Prostate gland (tissue), 2 donors: ENCODE measurements at places on chromosomes 1 and 21. TPM values are rescaled to one million over a fixed set of nuclear protein-coding genes. Genes with fewer than 3 reads are reported as not detected.

GRCh38 chr1:231028682-231029081, 11.4 kb downstream of the FAM89A start:
- no peak for DNase-seq

DNA sequence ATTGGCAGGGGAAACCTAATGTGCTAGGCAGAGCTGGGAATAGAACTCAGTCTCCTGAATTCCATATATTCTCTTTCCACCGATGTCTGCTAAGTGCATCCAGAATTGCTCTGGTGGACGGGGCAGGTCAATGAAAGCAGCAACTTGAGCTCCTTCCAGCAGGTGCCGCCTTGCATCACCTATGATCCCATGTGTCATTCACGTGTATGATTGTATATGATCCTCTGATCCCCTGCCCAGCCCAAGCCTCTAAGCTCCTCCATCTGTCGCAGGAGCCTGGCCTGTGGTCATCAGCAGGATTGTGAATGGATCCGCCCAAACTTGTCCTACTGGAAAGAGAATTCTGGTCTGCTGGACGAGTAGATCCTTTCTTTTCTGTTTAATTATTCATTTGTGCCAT, 13.1 kb downstream of the ACTA1 start:
- DNase-seq = no peak

DNA sequence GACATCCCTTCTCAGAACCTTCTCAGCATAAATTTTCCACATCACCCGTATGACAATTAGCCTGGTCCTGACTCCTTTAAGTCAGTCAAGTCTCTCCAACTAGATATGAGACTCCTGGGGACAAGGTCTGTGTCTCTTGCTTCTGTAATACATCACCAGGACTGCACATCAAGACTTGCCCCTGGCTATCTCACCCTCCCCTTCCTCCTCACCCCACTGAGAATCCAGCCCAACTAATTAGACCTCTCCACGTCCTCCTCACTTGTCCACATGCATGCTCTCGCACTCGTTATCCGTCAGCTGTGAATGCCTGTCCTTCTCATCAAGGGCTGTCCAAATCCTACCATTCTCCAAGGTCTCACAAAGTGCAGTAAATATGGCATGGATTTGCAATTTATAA, 542.8 kb downstream of the PTPRU start:
- peak; percentile 0 for DNase-seq

DNA sequence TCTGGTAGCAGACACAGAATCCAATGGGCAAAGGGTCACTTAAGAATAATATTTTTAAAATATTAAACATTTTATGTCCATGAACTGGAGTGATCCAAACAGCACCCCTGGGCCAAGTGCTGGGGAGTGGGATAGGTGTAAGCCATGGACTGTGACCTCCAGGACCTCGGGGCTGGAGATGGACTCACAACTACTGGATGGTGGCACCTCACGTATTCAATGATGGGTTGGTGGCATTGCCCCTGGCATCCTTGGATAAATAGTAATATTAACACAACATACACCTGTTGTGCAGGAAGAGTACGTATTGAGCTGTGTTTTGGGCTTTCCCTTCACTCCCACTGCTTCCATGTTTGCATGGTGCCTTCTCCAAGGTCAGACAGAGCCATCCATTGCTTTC, 39.3 kb upstream of the TENT5C start:
- no peak for DNase-seq

- no peak for DNase-seq
Observed at GRCh38 chr1:170664093-170664827, at the start of gene PRRX1. PRRX1 (plus strand) TSS chr1:170664131; CDS start chr1:170664219, 88 bp downstream.

GRCh38 chr1:234144901-234145300, 228.4 kb upstream of the COA6 start:
- no peak for DNase-seq

- no peak for DNase-seq
Observed at GRCh38 chr1:77400781-77401180, 119.0 kb downstream of the AK5 start.

DNA sequence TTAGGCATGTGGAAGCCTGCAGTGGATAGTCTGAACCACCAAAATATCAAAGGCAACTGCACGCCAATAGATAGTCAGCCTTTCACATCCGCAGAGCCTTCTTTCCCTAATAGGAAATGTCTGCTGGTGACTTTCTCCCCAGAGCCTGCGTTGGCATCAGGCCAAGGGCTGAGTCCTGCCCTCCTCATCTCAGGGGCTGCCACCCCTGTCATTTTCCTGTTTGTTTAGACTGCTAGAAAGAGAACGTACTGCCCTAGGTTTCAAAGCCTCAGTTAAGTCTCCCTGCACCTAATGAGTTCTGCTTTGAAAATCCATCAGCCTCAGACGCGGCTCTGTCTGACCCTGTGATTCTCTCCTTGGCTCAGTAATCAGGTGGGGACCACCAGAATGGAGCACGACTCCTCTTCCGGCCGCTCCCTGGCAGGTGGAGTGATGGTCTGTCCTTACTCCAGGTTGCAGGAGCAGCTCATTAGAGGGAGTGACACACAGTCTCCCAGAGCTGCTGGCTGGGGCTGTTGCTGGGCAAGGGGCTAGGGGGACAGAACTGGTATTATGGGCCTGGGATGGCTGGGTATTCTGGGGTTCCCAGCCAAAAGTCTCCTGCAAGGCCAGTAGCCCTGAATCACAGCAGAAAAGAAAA, 27.3 kb downstream of the STUM start:
- no peak for DNase-seq

GRCh38 chr1:172515436-172515835, 17.5 kb upstream of the SUCO start:
- no peak for DNase-seq

GRCh38 chr1:7753641-7754040, 17.5 kb upstream of the VAMP3 start:
- DNase-seq = no peak

DNA sequence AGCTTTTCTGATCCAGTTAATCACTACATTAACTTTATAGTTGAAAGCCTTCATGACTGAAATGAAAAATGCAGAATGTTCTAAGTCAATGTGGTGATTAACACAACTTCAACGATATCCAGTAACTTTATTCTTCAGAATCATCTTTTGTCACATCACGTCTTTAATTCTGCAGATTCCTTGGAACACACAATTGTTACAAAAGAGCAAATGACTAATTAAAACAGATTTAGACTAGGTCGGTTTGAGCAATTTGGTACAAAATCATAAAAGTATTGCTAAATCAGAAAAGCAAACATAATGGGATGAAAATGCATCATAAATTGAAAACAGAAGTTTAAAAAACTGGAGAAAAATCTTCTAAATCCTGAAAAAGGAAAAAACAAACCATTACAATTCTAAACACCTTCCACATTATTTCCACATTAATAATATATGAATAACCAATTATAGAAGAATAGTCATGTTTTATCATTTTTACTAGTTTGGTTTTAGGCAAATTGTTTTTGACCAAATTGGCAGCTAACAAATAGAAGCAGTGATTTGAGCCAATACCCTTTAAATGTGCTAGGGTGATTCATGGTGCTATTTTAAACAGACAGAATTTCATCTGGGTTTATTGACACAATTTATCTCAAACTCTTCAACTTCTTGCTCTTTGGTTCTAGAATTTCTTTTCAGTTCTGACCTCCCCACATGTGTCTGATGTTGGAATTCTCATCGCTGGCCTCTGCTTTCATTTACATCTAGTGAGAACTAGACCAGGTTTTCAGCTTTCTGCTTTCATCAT, 468.1 kb upstream of the PTBP2 start:
- no peak for DNase-seq

DNA sequence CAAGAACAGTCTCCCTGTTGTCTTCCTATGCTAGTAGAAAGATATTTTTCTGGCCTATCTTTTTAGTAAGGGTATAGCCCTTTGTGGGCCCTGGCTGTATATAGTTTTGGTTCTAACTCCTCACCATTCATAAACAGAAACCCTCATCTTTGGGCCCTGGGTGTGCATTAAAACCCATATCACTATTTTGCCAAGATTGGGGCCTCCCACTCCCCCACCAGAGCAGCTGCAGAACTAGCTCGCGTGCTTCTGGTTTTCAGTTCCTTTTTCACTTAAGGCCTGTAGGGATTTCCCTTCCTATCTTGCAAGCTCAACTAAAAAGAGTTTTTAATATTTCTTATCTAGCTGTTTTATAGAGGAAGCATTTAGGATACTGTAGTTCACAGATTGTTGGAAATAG, 106.4 kb downstream of the RGL1 start:
- DNase-seq = no peak

- peak; percentile 82 for DNase-seq
Observed at GRCh38 chr1:12464598-12465056, 153.4 kb downstream of the DHRS3 start.

RPL22 gene
- 213 TPM for total RNA-seq

LRRC53 gene
- total RNA-seq = not detected

S100A10 gene
- total RNA-seq = 72.1 TPM

LCA5L gene
- 3.7 TPM for total RNA-seq

CHI3L2 gene
- total RNA-seq = 10.6 TPM

NR1I3 gene
- not detected for total RNA-seq

LAMB3 gene
- total RNA-seq = 92.8 TPM
